ENCODE measurements at places on chromosomes 4 and X.

- no peak for DNase-seq
These were observed 50.1 kb upstream of the CLNK start for GRCh38 chr4:10734697-10735096.

- no peak for DNase-seq
These were observed 132.7 kb downstream of the CPZ start for GRCh38 chr4:8725071-8725841.

DNA sequence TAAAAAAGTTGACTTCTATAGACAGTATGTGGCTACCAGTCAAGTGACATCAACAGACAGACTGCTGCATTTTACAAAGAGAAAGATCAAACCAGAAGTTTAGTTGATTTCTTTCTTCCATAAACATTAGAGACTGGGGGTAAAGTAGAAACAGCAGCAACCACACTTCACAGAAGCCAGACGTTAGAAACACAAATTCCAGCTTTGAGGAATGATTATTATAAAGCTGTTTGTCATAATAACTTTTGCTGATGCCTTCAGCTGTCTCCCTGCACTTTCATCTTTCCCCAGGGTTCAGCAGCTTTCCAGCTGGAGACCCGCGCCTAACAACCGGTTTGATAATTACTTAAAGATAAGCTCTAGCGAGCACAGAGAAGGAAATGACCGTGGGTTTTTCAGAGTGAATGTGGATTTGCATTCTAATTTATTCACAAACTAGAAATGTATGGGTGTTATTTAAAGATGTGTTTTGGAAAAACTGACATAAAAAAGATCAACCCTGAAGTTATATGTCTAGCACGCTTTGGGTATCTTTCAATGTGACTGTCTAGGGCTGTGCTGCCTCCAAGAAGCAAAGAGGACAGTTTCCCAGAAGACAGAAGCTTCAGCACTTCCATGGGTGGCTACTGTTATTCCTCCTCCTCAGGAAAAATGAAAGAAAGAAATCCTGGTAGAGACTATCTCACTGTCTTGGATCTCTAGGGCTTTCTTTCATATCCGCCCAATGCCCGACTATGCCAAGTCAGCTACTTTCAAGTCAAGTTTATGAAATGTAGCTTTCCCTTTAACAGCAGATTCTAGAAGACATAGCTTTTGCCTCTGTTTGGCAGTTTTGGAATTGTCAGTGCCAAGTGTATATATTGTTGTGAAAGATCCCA, 15.0 kb upstream of the ENAM start:
- DNase-seq: no peak

- no peak for DNase-seq
These were observed 55.7 kb downstream of the SEPSECS start for GRCh38 chr4:25104591-25104990.

- peak; percentile 1 for DNase-seq
These were observed 389.4 kb downstream of the GALNTL6 start for GRCh38 chr4:172202480-172203076.

DNA sequence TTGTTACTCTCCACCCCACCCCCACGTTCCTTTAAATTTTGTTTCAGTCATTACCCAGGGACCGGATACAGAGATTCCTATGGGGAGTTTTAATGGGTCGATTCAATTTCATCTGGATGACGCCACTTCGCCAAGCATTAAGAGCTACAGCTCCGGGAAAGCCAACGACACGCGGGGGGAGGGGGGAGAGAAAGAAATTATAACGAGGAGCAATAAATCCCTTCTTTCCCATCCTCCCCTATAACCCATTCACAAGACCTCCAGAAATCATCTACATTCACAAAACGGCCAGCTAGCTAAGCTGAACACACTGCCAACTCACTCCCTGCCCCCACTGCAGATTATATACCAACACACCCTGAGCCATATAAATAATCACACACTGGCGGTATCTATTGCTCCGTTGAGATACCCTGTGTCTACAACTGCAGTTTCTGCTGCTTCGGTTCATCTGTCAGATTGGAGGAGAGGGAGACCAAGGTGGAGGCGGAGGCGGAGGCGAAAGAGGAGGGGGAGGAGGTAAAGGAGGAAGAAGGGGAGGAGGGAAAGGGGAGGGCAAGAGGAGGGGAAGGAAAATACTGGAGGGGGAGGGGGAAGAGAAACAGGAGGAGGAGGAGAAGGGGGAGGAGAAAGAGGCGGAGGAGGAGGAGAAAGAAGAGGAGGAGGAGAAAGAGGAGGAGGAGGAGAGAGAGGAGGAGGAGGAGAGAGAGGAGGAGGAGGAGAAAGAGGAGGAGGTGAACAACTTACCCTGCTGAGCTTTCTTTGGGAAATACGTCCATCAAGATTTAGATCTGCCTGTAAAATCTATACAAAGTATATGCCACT, 113.9 kb upstream of the VAMP7 start:
- DNase-seq: peak; percentile 61

- DNase-seq: no peak
These were observed 13.4 kb downstream of the P2RY10 start for GRCh38 chrX:78958419-78959116.

DNA sequence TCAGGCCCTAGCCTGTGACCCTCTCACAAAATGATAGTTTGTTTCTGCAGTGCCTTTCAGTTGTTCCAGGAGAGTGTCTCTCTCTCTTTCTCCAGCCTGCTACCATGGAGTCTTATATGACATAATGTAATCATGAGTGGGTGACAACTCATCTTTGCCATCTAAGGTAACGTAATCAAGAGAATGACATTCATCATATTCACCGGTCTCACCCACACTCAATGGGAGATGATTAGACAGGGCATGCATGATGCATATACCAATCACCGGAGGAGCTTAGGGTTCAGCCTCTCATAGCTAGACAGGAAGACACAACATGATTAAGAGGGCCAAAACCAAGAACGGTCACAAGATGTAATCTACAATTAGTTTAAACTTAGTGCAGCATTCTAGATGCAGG, 97.1 kb upstream of the FAM9B start:
- no peak for DNase-seq

- DNase-seq: no peak
These were observed 17.6 kb upstream of the GK start for GRCh38 chrX:30635630-30636029.

DNA sequence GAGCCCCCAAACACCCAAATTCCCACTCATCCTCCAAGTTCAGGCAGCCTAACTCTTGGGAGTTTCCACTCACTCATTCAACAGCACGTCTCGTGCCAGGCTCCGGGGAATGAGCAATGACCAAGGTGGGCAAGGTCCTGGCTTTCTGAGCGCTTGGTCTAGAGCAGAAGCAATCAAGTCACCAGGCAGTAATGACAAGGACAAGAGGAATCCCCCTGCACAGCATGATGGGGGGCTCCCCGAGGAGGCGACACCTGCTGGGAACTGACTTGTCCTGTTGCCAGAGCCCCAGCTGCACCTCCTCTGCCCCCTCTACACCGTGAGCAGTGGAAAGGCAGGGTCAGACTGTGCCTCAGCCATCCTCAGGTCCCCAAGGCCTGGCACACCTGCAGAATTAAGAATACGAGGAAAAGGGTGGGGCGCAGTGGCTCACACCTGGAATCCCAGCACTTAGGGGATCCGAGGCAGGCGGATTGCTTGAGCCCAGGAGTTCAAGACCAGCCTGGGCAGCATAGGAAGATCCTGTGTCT, 25.7 kb upstream of the MRFAP1 start:
- DNase-seq: no peak

GRCh38 chr4:187294861-187295260, 571.2 kb upstream of the FAT1 start:
- DNase-seq: no peak

GRCh38 chr4:110165382-110166286, 32.8 kb downstream of the ELOVL6 start:
- DNase-seq: peak; percentile 75

GRCh38 chr4:128668566-128668965, 140.9 kb upstream of the JADE1 start:
- no peak for DNase-seq

- no peak for DNase-seq
These were observed 42.0 kb downstream of the TMEM150C start for GRCh38 chr4:82519776-82520175.

DNA sequence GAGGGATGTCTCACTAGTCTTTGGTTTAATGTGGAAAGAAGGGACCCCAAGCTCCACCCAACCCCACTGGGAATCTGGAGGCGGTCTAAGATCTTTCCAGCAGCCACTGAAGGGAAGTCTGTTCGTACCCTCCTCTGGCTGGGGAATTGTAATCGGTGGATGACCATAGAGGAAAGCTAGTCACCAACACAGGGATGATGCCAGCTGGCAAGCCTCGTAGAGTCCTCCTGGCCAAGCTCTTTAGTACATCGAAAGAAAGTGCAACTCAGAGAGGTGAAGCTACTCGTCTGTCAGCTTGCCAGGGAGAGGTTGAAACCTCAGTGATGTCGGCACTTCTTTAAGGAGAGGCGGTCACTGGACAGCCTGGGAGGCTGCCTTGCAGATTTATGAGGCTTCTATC, 58.7 kb downstream of the MAMLD1 start:
- no peak for DNase-seq

- no peak for DNase-seq
These were observed 149.2 kb upstream of the RAI2 start for GRCh38 chrX:18010253-18010652.

- DNase-seq: no peak
These were observed 15.0 kb downstream of the MED14 start for GRCh38 chrX:40720339-40720738.

GRCh38 chr4:142815834-142816233, 30.3 kb downstream of the INPP4B start:
- peak; percentile 75 for DNase-seq

DNA sequence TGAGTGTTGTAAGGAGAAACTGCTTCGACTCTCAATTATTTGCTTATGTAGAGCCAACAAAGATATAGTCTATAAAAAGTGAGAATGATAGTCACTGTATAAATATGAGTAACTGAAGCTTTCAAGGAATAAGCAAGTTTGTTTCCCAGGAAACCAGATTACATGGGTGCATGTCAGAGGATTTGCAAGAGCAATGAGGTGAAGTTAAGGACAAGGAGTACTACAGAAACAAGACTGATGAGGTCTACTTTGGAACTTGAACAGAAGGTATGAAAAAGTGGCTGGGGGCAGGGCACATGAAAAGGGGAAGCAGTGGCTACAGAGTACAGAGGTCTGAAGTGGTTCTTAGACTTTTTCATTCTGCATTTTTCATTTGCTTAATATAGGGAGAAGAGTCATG, 321.0 kb upstream of the CXXC4 start:
- no peak for DNase-seq

- DNase-seq: no peak
These were observed 205.9 kb upstream of the CASK start for GRCh38 chrX:42129022-42129940.

- no peak for DNase-seq
These were observed 498.1 kb downstream of the NLGN4X start for GRCh38 chrX:5730556-5730955.

DNA sequence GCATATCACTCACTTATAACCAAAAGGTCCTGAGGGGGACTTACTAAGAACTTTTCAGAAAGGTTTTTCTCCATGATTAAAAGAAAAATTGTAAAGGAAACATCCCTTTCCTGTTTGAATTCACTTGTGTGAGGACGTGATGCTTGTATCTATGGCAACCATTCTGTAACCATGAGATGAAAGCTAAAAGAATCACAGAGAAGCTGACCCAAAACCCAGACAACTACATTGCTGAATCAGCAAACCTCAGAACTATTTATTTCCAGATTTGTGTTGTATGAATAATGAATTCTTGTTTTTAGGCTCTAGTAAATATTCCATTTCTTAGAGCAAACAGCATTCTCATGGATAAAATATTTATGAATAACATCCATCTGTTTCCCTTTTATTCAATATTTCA, 91.2 kb downstream of the RCHY1 start:
- no peak for DNase-seq

GRCh38 chr4:5034206-5034605, 14.9 kb upstream of the CYTL1 start:
- no peak for DNase-seq

DNA sequence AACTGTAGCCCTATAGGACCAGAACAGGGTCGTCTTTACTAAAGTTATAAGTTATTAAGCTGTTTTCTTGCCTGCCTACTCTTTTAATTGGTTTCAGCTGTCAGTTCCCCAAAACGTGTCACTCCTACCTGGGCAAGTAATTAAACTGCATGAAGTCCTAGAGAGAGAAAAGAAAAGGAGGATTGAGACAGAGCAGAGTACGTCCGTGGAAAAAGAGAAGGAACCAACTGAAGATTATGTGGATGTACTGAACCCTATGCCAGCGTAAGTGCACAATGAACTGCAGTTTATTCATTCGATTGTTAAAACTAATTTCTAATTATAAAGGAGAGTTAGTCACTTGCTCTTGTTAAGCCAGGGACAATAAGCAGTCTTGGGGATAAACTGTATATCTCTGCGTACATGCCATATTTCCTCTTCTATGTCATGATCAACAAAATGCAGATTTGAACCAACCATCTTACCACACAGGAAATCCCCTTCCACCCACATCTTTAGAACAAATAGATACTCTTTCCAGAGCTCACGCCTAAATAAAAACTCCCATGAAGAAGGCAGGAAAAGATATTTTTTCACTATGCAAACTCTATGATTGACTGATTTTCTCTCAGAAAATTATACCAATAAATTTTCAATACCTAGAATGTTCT, 22.8 kb downstream of the STAP1 start:
- DNase-seq: peak; percentile 46

GRCh38 chr4:2046031-2046961, 12.8 kb upstream of the NAT8L start:
- DNase-seq: no peak

DNA sequence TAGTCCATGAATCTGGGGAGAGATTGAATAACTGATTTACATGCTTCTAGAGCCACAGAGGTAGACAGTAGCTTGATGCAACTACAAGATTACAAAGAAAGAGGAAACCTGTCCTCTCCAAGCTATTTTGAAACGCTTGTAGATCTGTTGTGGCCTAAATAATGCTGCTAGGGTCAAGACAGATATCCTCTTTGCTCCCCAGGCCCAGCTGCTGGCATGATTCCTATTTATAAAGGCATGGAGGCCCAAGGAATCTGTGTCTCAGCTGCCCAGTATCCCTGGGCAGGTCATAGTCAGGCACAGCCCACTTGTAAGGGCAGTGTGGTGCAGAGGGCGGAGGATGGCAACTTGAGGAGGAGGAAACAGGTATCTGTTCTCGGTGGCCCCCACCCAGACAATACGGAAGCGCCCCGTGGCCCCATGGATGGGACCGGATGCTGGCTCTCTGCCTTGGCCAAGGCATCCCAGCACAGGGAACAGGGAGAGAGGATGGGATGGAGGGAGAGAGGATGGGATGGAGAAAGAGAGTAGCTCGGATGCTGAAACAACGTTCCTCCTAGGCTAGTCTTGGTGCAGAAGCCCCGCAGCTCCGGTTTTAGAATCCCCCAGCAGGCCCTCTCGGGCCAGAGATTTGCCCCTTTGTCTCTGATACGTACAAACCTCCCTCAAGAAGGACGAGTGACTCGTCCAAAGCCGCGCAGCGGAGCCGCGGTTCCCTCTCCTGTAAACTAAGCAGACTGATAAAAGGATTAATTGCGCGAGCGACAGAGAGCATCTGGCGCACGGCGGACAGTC, 767 bp upstream of the SMIM20 start:
- DNase-seq: peak; percentile 10

GRCh38 chrX:105263801-105264200, 43.3 kb upstream of the TEX13A start:
- DNase-seq: no peak
